Activated CD8-positive, alpha-beta memory T cell treated with anti-CD3 and anti-CD28 coated beads for 48 hours (primary cell): ENCODE measurements at places on chromosomes 4 and X.

GRCh38 chr4:87375719-87376291 is 15.2 kb downstream of the HSD17B11 start:
- DNase-seq = no peak

- DNase-seq = no peak
Measured at GRCh38 chr4:102601586-102602227, 100.5 kb downstream of the NFKB1 start.

DNA sequence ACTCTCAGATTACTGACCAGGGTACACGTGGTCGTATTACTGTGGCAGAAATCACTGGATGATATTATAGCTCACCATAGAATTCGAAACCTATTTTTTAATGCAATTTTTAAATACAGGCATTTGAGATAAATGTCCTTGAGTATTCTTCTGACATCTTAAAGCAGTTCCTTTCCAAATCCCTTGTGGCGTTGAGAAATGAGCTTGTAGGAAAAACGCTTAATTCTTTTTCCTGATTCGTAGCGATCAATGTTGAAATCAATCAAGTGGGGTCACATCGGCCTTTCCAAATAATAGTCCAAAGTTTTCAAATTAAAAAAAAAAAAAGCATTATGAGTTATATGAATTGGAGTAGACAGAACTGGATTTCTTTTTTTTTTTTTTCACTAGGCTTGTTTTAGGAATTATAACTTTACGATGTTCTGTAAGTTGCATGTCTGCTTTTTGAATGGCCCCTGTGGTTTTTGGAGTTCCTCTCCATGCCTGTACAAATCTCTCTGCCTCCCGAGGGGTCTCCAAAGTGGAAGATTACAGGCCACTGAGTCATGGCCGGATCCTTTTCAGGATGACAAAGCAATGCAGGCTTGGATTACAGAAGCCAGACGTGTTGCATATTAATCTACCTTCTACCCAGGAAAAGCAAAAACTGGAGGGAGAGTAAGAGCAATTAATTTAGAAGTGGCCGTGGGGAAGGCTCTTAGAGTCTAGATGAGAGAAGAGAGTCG is 226.1 kb downstream of the SHOX start:
- DNase-seq = no peak

- no peak for DNase-seq
Measured at GRCh38 chr4:107757864-107758476, 37.9 kb upstream of the PAPSS1 start.

- no peak for DNase-seq
Measured at GRCh38 chrX:24988314-24988713, 27.5 kb downstream of the ARX start.

- no peak for DNase-seq
Measured at GRCh38 chr4:61198686-61199085, 1.4 kb upstream of the ADGRL3 start.

GRCh38 chr4:3830774-3831528 is 64.8 kb downstream of the ADRA2C start:
- no peak for DNase-seq

DNA sequence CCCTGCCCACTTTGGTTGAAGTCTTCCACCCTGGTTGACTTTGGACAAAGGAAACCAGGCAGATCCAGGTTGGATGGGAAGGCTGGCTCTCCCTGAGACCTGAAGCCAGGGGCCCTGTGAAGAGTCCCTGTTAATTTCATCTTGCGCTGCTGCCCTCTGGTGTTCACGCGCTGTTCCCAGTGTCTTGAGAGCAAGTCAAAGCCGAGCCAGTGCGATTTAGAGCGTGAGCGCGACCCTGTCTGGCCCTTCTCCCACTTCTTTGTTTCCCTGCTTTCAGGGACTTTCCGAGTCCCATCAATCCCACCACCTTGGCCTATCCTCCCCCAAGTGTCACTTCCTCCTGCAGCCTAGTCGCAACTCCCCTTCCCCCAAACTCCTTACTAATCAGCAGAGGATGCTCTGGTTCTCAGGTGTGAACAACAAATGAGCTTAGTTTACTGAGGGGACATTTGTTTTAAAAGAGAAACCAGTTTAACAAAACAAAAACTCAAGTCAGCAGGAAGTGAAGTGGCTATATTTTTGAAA is 25.8 kb upstream of the CHRNA9 start:
- peak; percentile 69 for DNase-seq

- no peak for DNase-seq
Measured at GRCh38 chrX:135981010-135981409, 4.2 kb upstream of the SLC9A6 start.

GRCh38 chrX:82362550-82362949 is 1145.5 kb upstream of the POU3F4 start:
- no peak for DNase-seq

DNA sequence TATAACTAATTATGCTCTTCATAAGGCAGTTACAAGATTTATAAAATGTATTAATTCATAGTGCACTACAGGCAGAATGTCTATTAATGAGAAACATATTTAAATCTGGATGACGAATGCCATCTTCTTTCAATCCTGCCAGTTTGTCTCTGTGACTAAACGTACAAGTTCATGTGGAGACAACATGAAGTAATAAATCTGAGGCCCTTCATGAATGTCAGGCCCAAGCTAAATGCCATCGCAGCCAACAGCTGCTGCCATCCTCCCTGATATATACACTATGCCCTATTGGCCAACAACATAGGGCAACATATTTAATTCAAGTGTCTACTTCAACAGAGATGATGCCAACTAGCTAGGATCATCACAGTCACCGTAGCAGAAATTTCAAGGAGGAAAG is 43.7 kb downstream of the TSPAN5 start:
- DNase-seq = no peak

DNA sequence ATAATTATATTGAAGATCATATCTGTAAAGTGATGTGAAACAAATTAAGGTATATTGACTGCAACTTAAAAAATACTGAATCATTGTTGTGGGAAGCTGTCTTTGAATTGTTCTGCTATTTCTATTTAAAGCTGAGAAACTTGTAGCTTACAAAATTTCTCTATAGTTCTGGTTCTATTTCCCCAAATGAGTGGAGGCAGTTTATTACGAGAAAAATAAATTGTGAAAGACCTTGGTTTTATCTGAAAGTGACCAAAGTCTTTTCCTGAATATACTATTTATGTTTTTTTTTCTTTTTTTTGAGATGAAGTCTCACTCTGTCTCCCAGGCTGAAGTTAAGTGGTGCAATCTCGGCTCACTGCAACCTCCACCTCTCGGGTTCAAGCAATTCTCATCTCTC is 165.4 kb downstream of the SH3BGRL start:
- no peak for DNase-seq

- no peak for DNase-seq
Measured at GRCh38 chrX:17859609-17860178, 1.4 kb downstream of the RAI2 start.

DNA sequence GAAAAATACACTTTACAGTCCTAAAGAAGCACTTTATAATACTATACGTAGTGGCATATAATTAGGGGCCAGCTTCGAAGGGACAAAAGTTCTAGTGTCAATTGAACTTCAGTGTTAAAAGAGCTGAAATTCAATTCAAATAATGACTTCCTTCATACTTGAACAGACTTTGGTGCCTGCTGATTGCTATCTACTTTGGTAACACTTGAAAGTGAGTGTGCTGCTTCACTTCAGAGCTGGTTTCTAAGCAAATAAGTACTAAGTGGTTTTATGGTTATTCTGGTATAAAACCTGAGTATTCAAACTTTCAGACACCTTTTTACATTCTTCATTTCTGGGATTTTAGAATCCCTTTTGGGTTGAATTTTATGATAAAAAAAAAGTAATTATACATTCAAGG is 107.0 kb downstream of the SLC4A4 start:
- no peak for DNase-seq

DNA sequence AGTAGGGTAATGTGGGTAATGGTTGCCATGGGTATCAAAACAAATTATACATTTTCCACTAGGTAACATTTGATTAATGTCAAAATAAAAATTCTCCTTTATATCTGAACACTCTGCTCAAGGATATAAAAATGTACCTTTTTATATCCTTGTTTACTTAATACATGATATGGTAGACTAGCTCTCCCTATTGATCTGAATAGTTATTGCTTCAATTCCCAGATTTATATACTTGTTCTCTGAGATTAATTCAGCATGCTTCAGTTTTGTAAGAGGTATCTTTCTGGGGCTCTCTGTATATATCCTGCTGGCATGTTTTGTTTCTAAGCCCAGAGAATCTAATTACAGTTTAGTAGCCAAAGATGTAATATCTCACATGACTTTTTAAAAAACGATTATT is 169.7 kb downstream of the NPNT start:
- no peak for DNase-seq

GRCh38 chrX:36534900-36535299 is 473.3 kb upstream of the FAM47C start:
- DNase-seq = no peak

DNA sequence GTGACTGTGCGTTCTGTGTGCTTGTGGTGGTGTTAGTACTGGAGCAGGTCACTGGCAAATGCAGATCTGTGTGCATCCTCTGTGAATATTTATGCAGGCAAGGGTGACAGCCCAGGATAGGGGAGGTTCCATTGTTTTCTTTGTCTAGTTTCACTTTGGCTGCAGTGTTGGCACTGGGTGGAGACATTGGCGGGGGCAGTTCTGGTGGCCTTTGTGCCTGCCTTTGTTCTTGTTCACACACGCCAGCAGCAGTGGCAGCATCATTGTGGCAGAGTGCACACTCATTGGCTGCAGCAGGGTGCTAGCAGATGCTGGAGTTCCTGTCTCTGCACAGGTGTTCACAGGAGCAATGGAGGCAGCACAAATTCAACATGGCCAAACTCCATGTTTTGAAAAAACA is 495.3 kb downstream of the UBE2NL start:
- no peak for DNase-seq

- no peak for DNase-seq
Measured at GRCh38 chrX:96978906-96979305, 95.2 kb downstream of the RPA4 start.

DNA sequence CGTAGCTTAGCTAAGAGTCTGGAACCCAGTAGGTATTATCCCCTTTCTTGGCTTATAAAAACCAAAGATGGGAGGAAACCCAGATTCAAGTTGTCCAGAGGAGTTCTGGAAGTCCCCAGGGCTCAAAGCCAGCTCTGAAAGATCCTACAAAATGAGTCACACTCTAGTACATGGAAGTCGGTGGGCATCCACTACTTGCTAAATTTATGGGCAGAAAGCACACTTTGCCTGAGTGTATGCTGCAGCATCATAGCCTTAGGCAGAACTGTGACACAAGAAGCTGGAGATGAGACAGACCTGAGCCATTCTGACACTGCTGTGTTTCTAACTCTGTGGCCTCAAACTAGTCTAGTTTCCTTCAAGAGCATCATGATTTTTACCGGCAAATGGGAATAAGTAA is 429.3 kb downstream of the AFF2 start:
- DNase-seq = no peak

DNA sequence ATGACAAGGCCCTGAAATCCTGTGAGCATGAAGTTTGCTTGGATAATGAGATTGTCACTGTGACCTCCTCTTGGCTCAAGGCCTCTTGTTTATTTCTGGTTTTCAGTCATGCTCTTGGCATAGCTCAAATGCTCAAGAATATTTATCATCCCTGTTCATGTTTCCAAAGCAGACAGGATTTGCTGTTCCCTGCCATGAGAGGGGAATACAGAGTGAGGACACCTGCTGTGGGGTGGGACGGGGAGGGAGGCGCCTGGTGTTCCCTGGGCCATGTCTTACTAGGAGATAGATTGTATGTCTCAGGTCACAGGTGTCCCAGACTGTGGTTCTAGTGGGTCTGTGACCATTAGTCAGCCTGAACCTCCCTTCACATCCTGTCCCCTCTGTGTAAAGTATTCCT is 34.9 kb upstream of the SH3RF1 start:
- DNase-seq = no peak

DNA sequence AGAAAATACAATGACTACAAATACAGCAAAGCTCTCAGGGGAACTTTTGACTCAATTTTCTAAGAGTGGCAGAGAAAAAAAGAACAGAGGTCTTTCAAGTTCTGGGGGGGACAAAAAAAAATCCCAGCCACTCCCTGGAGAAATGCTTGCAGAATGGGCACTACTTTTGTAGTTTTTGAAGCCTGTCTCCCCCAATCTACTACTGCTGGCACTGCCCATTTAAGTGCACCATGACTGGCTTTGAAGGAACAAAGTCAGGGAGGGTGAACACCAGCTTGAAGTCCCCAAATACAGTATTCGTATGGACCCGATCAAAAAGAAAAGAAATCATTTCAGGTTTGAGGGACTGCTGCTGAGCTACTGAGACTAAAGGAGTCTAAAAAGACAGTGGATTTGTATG is 1824.4 kb downstream of the ARAP2 start:
- DNase-seq = no peak

- DNase-seq = no peak
Measured at GRCh38 chr4:40736910-40737309, 12.8 kb upstream of the NSUN7 start.

DNA sequence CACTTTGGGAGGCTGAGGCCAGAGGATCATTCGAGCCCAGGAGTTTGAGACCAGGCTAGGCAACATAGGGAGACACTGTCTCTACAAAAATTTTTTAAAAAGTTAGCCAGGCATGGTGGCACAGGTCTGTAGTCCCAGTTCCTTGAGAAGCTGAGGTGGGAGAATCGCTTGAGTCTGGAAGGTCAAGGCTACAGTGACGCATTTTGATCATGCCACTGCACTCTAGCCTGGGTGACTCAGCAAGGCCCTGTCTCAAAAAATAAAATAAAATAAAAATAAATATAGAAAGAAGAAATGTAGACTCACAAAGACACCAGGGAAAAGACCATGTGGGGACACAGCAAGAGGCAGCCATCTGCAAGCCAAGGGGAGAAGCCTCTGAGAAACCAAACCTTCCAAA is 42.3 kb upstream of the SLC7A3 start:
- no peak for DNase-seq

GRCh38 chrX:10875995-10876394 is 235.1 kb upstream of the HCCS start:
- no peak for DNase-seq

DNA sequence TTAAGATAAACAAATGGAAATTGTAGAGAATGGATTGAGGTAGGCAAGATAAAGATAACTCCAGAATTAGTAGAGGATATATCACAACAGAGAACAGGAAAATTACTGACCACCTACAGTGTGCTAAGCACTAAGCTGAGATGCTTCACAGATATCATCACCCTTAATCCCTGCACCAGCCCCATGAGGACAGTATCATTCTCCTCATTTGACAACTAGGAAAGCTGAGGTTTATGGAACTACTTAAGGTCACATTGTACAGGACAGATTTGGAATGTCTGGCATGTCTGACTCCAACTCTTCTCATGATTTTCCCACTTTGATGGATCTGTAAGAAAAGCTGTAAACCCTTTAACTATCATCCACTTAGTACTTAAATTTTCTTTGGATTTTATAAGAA is 95.5 kb downstream of the CASK start:
- no peak for DNase-seq

GRCh38 chr4:1086011-1086410 is 27.4 kb downstream of the RNF212 start:
- no peak for DNase-seq

- no peak for DNase-seq
Measured at GRCh38 chr4:176413171-176413570, 93.4 kb downstream of the SPCS3 start.
